ENCODE measurements at places on chromosomes 1 and 21. TPM values are rescaled to one million over a fixed set of nuclear protein-coding genes. Genes with fewer than 3 reads are reported as not detected.
A peak's percentile ranks its signal among the peaks of the same experiment; 100 is the strongest.

TMEM200B gene
- total RNA-seq, result 0.77 TPM

DRAXIN gene
- total RNA-seq, result not detected

DNA sequence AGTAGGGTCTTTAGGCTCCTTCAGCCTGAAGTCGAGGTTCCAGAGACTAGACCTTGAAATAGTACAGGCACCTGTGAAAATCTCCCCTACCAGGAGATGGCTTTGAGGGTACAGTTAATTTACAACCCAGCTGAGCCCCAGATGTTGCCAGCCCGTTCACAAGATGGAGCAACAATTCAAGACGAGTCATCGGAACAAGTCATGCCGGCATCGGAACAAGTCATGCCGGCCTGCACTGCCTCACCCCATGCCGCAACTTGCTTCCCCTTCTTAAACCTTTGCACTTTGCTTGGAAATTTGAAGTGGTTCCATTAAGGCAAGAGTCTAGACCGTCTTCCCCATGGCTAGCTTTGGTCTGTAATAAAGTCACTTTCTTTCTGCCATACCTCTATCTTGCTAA, 16.0 kb downstream of the HHAT start:
- peak; percentile 62 for DNase-seq

GPR25 gene
- total RNA-seq, result not detected

- DNase-seq, result no peak
These were observed 4.7 kb upstream of the ABCB10 start for GRCh38 chr1:229563241-229563640.

DNA sequence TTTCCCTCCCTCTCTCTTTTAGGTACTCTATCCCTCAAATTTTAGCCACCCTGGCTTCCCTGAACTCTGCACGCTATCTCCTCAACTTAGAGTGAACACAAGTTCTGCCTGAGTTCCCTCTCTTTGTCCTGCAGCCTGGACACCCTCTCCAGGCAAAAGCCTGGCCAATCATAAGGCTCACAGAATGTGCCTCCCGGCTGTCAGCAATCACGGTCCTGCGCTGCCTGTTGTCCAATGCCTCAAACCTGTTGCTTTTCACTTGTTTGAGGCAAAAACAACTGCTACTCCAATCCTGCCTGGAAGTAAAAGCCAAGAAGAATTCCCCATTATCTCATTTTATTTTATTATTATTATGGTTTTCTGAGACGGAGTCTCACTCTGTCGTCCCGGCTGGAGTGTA, 66.1 kb downstream of the LGR6 start:
- no peak for DNase-seq

PAPPA2 gene
- total RNA-seq, result 8.7 TPM

ECM1 gene
- 5.8 TPM for total RNA-seq

DNA sequence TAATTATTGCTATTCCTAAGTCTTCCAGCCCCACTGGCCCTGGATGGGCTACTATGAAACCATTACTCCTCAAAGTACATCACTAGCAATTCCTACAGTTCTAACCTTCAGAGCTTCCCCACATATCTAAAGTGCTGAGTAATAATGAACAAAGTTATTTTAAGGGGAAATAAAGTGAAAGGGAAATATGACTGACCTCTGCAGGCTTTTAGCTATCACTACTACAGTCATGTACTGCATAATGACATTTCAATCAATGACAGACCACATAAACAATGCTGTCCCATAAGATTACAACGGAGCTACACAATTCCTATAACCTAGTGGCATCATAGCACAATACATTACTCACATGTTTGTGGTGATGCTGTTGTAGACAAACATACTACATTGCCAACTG, 32.5 kb upstream of the ASPM start:
- DNase-seq, result no peak

SLC37A1 gene
- 15.1 TPM for total RNA-seq

SYT11 gene
- 0.77 TPM for total RNA-seq

DNA sequence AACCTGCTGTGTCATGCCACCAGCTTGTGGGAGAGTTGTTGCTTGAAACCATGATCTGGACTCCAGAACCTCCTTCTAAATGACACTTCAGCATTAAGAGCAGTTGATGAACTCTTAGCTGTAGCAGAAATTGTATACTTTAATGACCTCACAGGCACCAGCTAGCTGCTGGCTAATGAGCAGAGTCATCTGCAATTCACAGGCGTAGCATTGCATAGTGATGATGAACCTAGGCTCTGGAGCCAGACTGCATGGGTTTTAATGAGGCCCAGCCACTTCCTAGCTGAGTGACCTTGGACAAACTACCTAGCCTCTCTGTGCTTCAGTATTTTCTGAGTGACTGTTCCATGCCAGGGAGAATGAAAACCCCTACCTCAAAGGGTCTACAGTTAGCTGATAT, 407.1 kb downstream of the LMO4 start:
- no peak for DNase-seq

- DNase-seq, result peak; percentile 44
These were observed 25.8 kb downstream of the MFSD2A start for GRCh38 chr1:39980555-39981313.

FOXD3 gene
- not detected for total RNA-seq

MMEL1 gene
- 0.13 TPM for total RNA-seq

GRCh38 chr21:34158866-34159835, 85.8 kb downstream of the MRPS6 start:
- no peak for DNase-seq

Data from bronchial epithelial cell (primary cell).